ENCODE measurements at places on chromosomes 11 and 22.

GRCh38 chr22:45455621-45456020, 42.1 kb downstream of the RIBC2 start:
- DNase-seq: no peak

GRCh38 chr11:123437236-123437979, 7.3 kb downstream of the GRAMD1B start:
- no peak for DNase-seq

GRCh38 chr11:119416606-119417580, 6.1 kb downstream of the THY1 start:
- DNase-seq: no peak

DNA sequence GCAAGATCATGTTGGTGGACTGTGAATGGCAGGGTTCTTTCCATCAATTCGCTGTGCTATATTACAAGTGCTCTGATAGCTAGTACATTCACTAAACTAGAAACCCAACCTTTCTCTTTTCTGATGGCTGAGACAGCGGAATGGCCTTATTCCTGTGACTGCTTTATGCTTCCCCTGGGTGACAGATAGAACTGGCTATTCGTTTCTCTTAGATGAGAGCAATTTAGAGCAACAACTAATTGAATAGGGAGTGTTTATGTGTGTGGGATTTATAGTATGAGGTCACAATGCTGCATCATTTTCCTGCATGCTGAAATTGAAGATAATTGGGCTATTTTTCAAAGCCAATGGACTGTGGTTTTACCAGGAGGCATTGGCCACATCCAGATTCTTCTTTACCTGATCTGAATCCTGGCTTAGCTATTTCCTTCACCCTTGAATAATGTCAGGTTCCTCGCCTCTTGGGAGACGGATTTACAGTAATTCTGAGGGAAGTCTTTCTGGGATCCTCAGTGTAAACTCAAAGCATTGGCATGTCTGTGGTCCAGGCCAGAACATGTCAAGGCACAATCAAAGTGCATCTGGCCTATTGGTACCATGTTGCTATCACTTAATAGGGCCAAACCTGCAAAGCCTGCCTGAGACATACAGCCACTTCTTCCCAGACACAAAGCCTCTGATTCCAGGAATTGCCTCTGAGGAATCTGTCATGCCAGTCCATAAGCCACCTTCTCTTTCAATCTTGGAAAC, 775.0 kb upstream of the API5 start:
- no peak for DNase-seq

DNA sequence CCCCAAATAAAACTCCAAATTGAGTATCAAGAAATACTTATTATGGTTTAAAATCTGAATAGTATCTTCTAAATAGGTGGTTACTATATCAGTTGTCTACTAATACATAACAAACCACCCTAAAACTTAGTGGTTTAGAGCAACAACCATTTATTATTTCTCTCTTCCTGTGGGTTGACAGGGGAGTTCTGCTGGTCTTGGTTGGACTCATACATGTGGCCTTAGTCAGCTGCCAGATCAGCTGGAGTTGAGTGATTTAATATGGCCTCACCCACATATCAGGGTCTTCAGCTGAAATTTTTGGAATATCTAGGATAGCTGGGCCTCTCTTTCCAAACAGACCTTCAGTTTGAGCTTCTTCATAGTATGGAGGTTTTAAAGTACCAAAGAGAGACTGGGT, 34.5 kb downstream of the C11orf65 start:
- DNase-seq: no peak

GRCh38 chr11:78993802-78994430, 419.3 kb upstream of the NARS2 start:
- no peak for DNase-seq

GRCh38 chr11:19683141-19683805, 29.4 kb upstream of the NAV2 start:
- no peak for DNase-seq

DNA sequence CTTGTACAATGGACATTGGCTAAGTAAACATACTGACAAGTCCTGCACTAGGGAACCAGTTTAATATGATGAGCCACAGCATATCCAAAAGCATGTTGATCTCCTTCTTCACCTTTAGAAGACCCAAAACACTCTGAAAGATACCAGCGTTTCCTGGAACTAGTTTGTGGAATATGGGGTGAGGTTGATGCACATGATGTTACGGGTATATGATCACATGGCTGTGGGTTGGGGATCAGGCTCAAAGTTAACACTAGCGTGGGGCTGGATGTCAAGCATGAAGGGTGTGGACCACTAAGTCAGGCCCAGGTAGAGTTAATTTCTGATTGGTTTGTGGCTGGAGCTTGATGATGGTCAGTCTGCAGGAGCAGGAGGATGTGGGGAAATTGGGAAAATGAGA, 9.0 kb downstream of the IGLL5 start:
- DNase-seq: no peak

GRCh38 chr22:32411402-32411801, 645 bp downstream of the RTCB start:
- no peak for DNase-seq

DNA sequence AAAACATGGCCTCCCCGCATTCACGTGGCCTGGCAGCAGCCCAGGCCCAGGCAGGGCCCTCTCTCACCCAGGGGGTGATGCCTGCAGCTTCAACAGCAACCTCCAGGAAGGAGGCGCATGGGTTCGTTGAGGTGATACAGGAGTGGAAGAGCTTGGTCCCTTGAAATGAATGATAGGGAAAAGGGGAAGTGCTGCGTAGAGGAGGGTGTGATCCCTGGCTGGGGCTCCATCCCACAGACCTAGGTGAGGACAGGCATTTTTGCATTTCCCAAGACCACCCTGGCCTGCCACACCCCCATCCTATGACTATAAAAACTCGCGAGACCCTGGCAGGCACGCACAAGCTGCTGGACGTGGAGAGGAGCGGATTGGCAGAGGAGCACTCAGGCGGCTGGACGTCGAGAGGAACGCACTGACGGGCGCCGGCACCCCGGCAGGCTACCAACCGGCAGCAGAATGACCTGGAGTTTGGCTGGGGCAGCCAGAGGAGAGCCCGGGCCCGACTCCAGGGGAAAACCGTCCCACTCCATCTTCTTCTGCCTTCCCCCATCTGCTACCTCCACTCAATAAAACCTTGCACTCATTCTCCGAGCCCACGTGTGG, 32.6 kb downstream of the RTN4R start:
- no peak for DNase-seq

DNA sequence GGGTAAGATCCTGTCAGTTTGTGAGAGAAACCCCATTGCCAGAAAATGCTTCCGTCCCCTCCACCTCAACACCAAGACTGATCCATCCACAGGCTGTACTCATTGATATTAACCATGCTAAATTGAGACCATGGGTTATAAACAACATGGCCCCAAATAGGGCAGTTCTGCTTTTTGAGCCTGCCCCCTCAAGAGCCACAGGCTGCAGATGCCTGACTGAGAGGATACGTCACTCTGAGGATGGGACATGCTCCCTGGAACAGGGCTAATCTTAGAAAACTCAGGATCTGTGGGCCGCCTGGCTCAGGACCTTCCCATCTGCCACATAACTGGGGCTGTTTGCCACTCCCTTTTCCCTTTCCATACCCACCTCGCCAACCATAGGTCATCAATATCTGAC, 99.8 kb downstream of the MICAL2 start:
- DNase-seq: no peak

DNA sequence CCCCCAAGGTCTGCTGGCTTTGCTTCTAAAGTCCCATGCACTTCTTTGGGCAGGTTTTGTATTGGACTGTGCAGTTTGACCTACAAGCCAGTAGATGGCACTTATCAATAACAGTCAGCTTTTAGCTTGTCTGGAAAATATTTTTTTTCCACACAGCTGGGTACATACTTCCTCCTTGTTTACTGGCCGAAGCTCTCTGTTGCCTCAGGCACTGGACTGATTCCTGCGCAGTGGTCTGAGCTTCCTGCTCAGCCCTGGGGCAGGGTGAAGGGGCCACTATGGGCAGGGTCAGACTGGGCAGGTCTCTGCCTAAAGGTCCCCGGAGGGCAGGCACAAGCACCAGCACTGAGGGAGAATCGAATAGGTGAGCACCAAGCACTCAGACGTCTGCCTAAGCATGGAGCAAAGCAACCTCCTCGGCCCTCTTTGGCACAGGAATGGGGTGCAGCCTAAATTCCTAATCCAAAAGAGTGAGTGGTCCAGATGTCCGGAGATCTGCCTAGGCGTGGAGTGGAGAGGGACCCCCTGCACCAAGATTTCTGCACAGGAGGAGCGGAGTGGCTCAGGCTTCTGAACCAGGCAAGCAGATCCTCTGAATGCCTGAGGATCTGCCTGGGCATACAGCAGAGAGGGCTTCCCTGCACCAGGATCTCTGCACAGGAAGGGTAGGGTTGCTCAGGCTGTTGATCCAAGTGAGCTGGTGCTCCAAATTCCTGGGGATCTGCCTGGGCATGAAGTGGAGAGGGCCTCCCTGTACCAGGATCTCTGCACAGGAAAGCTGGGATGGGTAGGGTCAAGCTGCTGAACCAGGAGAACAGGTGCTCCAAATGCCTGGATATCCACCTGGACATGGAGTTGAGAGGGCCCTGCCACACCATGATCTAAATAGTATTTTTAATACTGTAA, 105.9 kb upstream of the C11orf58 start:
- DNase-seq: no peak

DNA sequence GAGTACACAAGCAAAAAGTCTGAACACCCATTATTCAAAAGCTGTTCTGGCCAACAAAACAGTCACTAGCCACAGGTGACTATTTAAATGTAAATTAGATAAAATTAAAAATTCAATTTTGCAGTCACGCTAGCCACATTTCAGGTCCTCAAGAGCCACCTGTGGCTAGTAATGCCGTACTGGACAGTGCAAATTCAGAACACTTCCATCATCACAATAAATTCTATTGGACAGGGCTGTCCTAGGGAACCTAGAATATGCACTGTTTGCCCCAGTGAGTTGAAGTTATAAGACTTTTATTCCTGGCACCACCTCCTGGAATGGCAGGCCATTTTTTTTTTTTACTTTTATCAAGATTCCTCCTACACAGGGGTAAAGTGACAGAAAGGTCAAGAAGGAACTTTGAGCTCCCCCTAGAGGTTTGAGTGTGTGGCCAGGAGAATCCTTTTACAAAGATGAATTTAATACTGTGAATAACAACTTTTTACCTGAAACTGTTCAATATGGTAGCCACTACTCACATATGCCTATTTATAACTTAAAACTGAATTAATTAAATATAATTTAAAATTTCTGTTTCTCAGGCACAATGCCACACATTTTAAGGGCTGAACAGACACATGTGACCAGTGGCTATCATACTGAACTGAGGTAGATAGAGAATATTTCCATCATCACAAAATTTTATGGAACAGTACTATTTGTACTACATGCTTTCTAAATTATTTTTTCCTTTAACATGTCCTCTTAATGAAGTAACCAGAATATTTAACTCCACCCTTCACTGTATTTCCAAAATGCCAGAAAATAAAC, 6.5 kb downstream of the MSANTD2 start:
- no peak for DNase-seq

DNA sequence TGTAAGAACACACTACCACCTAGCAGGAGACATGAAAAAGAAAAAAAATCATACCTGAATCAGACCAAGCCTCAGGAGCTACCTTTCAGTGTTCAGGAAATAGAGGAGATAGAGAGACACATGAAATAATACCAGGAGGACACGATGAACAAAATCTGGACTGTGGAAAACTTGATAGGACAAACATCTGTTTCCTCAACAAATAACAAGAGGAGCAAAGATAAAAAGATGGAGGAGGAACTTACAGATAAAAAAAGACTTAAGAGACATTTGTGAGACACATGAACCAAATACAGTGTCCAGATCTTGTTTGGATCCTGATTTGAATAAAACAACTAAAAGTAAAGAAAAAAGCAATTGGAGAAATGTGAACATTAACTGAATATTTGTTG, 12.4 kb upstream of the KCNE3 start:
- no peak for DNase-seq

- no peak for DNase-seq
Observed at GRCh38 chr11:606245-606644, 9.5 kb downstream of the IRF7 start.

- DNase-seq: no peak
Observed at GRCh38 chr11:120386774-120387371, 50.7 kb downstream of the ARHGEF12 start.
